Osteocyte (in vitro differentiated cells): ENCODE measurements at places on chromosomes 12 and 14.

GRCh38 chr12:17511369-17511768, 578.6 kb downstream of the RERGL start:
- DNase-seq = no peak

DNA sequence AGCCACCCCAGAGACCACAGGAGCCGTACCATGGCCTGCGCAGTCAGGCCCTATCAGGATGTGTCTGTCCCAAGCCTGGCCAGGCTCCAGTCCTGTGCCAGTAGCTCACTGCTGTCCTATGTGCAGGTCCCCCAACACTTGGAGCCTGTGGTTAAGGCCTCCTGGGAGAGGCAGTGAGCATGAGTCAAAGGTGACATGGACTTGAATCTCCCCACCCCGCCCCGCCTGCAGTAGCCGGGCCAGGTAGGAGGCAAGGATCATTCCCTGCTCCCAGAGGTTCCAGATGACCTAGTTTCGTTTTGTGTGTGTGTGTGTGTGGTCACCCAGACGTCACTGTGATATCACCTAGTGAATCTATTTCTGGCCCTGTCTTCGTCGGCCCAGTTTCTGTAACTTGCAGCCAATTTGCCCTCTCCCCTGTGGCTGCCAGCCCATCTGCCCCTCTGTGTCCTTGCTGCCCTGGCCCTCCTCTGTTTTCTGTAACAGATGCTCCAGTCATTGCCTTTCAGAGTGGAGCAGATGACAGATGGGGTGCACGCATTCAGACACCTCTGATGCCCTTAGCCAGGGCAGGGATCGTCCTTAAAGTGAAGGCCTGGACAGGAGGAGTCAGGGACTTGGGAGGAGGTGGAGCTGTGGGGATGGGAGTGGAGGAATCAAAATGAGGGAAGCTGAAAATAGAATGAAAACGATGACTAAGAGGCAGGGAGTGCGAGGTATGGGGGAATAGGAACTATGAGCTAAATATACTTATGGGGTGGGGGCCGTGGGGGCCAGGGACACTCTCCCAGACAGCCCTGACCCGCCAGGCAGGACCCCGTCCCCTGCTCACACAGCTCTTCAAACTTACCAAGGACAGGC, 37.4 kb downstream of the SLC6A12 start:
- no peak for DNase-seq

DNA sequence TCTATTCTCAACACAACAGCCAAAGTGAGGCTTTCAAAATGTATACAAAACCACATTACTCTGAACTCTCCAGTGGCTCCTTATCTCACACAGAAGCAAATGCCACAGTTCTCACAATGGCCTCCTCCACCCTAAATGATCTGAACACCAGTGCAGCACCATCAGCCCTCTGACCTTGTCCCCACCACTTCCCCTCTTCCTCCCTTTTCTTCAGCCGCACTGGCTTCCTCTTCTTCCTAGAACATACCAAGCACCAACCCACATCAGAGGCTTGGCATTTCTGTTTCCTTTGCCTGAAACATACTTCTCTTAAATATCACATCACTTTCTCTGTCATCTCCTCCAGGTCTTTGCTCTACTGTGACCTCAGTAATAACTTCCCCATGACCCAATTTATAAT, 66.3 kb downstream of the GPR135 start:
- DNase-seq = no peak

- no peak for DNase-seq
Observed at GRCh38 chr12:1947081-1947480, 28.6 kb upstream of the CACNA2D4 start.

- no peak for DNase-seq
Observed at GRCh38 chr14:102939820-102940561, 17.5 kb downstream of the AMN start.

- peak; percentile 92 for DNase-seq
Observed at GRCh38 chr12:117836999-117837736, 131.6 kb downstream of the KSR2 start.

DNA sequence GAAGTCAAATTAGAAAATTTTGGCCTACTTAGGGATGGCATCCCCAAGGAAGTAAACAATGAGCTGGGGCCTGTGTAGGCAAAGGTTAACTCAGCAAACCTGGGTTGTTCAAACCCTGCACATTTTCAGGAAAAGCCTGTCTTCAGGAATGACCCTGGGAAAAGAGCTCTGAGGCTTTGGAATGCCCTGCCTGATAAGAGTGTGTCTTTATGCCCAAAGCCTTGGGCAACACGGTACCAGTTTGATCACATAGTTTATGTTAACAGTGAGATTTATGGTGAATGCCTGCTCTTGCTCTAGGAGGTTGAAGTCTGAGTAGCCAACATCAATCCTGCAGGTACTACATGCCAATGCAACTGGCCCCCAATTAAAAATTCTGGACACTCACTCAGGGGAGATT, 28.2 kb upstream of the STAB2 start:
- no peak for DNase-seq

DNA sequence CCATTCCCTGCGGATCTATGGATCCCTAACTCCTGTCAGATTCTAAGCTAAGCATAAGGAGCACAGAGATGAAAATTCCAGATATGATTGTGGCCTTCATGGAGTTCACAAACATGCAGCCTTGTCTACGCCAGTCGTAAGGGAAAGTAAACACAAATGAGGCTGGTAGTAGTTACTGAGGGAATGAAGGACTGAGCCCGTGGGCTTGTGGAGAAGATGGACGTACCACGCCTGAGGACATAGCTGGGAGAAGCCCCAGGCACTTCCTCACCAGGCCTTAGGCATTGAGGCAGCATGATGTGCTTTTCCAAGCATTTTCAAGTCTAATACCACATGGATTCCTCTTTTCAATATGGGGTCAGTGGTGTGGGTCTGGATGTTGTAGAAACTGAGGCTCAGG, 515.2 kb downstream of the BCL11B start:
- DNase-seq = peak; percentile 27

DNA sequence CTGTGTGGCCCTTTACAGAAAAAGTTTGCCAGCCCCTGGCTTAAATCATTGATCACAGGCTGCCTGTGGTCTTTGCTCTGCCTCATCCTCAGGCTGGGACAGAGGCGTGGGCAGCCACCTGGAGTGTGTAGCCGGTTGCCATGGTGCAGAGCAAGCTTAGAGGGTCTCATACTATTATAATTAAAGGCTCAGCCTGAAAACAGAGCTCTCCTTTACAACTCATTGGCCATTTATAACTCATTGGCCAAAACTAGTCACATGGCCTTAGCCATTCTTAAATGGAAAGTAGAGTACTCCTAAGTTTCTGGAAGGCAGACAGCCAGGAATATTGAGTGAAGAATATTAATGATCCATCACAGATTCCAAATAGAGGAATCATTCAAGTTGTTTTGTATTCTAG, 3.0 kb downstream of the HSP90B1 start:
- no peak for DNase-seq

GRCh38 chr12:107133462-107133861, 40.1 kb upstream of the CRY1 start:
- DNase-seq = no peak

- no peak for DNase-seq
Observed at GRCh38 chr14:99818503-99819036, 25.4 kb downstream of the EML1 start.

- DNase-seq = no peak
Observed at GRCh38 chr14:32450919-32451675, 122.0 kb downstream of the AKAP6 start.

DNA sequence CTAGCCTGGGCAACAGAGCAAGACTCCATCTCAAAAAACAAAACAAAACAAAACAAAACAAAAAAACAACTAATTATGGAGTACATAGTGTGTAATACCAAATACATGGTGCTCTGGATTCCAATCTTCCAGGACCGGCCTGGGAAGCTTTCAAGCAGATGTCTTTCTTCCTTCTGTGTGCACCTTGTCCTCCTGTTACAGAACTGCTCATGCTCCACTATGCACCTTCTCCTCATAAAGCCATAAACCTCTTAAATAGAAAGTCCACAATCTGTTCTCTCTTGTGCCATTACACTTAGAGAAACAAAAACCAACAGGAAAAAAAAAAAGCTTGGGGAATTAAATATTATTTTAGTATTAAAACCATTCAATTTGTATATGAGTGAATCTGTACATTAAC, 12.5 kb downstream of the MOK start:
- no peak for DNase-seq

GRCh38 chr12:70178038-70178437, 65.2 kb upstream of the CNOT2 start:
- DNase-seq = no peak

- DNase-seq = peak; percentile 67
Observed at GRCh38 chr12:8687846-8688601, 9.8 kb upstream of the RIMKLB start.

GRCh38 chr12:56031987-56032386, 9.7 kb upstream of the RPS26 start:
- DNase-seq = no peak

DNA sequence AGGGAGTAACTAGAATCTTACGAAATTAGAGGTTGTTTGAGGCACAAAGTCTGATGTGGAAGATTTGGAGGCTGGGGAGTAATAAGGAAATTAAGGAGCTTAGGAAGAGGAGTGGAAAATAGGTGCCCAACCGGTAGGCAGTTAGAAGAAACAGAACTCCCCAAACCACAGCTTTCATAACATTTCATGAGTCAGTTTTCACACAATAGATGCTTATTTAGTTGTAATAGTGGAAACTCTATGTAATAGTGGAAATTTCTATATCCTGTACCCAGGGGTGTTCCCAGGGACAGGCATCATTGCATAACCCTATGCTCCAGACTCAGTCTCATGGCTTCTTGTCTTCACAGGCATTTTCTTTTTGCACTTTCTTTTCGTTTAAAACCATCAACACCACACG, 8.3 kb downstream of the C3AR1 start:
- no peak for DNase-seq

- no peak for DNase-seq
Observed at GRCh38 chr12:94041850-94042249, 106.5 kb upstream of the PLXNC1 start.

- DNase-seq = no peak
Observed at GRCh38 chr12:31929027-31929526, 30.1 kb upstream of the RESF1 start.

GRCh38 chr14:100864960-100865681, 38.4 kb downstream of the RTL1 start:
- no peak for DNase-seq

DNA sequence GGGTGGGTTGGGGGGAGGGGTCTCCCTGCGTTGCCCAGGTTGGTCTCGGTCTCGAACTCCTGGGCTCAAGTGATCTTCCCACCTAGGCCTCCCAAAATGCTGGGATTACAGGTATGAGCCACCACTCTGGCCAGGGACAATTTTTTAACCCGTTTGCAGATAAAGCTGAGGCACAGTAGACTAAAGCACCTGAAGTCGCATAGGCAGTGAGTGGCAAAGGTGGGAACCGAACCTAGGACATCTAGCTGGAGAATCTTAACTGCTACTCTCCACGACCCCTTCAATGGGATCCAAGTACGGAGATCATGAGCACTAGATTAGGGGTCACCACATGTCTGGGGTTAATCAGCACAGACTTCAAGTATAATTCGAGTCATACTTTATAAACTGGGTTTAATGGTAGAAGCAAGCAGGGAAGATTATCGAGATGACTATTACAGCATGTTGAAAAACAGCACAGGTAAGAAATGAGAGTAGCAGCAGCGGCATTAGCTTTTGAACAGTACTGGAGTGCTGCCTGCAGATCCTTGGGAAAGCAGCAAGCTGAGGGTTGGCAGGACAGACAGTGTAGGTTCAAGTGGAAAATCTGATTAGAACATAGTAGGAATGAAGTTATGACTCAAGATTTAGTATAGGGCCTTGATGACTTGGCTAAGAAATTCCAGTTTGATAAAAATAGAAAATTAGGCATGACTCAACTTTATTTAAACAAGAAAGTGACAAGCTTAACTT, 23.9 kb downstream of the NID2 start:
- DNase-seq = no peak

DNA sequence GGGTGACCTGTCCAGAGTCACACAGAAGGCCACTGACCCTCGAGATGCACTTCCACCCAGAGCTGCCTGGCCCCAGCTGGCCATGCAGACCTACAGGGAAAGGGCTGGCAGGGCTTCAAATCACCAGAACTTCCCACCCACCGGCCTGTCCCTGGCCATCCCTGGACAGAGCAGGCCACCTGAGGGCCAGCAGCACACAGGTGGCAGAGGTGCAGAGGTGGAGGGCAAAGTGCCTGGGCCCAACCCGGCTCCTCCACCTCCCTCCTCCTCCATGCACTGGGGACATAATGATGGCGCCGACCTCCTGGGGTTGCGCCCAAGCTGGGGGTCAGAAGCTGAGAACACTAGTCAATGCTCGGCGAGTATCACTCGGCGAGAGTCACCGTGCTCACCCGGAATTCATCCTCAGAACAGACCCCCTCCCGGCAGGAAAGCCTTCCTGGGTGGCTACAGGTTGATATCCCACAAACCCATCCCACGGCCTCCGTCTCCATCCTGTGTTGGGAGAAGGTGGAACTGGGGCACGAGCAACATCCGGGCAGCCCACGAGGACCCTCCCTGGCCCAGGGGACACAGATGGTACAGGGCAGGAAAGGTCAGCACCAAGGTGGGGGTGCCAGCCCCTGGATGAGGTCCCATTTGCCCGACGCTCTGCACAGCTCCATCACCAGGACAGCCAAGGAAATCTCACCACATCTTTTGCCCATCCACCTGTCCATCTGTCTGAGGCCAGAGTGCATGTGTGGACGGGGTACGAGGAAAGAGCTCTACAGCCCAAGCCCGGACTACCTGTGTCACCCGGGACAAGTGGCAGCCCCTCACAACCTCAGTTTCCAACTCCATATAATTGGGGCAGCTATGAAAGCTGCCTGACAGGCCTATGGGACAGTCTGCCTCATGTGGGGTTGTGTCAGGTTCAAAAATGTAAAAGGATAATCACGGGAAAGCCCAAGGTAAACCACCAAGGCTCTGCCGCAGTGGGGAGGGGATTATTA, 10.8 kb downstream of the BEGAIN start:
- no peak for DNase-seq

- DNase-seq = no peak
Observed at GRCh38 chr12:108583991-108584390, 13.9 kb downstream of the TMEM119 start.

DNA sequence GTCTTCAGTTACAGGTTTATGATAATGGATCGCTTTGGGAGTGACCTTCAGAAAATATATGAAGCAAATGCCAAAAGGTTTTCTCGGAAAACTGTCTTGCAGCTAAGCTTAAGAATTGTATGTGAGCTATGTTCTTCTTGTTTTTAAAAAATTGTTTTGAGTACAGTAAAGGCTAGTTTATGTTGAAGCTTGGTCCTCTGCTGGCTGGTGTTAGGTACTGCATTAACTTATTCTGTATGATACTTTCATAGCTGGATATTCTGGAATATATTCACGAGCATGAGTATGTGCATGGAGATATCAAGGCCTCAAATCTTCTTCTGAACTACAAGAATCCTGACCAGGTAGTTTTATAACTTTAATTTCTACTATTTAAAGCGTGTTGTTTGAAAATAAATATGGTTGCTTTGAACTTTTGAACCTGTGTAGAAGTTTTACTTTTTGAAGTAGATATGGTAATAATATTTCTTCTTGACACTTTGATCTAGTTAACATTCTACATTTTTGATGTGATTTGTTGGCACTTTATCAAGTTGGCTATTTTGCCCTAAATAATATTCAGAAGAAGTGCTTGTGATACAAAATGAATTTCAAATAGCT, 55.7 kb downstream of the VRK1 start:
- DNase-seq = no peak
